Suppressor macrophage treated with lipopolysaccharide for 4 hours (primary cell): ENCODE measurements at places on chromosomes 6 and 20.
A peak's percentile ranks its signal among the peaks of the same experiment; 100 is the strongest.

DNA sequence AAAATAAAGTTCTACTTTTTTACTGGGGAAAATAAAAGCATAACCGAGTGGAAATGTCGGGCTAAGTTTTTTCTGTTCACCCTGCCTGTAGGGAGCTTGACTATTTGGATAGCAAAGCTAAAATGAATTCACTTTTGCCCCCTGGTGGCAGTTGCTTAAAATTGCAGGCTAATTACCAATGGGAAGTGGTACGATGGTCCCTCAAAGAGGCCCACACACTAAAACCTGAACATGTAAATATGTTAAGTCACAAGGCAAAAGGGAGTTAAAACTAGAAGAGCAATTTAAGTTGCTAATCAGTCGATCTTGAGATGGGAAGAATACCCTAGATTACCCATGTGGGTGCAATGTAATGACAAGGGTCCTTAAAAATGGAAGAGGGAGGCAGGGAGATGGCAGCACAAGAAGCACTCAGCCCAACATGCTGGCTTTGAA, 916 bp upstream of the SUN5 start:
- peak; percentile 65 for DNase-seq

DNA sequence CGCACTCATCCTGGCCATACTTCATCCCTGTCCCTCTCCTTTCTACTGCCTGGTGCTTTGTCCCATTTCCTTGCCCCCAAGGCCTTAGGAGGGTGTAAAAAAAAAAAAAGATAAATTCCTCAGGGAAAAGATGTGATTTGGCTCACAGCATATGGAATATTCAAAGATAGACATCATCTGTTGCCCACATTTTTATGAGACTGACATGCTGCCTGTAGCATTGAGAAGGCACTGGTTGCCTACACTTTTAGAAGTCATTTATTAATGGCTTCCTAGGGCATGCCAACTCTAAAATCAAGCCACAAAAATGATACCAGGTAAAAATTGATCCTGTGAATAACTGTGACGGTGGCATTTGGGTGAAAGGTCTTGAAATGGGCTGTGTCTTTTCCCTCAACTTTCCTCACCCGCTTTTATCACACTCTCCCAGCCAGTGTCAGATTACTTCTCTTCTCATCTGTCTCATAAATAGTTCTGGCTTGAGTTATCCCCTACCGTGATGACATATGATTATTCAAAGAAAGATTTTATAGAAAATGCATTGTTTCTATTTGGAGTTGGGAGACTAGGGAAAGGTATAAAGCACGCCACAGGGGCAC, 139.4 kb downstream of the CARMIL1 start:
- no peak for DNase-seq

DNA sequence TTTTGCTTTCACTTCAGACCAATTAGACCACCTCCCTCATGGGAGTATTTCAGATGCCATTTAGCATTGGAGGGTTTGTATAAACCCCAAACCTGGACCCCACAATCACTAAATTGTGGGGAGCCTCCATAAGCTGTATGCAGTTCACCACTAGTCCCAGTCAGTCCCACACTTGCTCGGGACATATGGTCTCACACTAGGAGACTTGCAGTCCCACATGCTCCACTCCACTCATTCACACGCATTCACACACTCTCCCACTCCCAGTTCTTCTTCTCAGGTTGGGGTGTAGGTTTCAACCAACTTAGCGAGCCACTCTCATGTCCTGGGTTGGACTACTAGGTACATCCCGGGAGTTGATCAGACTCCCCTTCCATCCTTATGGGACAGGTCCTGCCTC, 84.5 kb upstream of the GPR6 start:
- peak; percentile 43 for DNase-seq

DNA sequence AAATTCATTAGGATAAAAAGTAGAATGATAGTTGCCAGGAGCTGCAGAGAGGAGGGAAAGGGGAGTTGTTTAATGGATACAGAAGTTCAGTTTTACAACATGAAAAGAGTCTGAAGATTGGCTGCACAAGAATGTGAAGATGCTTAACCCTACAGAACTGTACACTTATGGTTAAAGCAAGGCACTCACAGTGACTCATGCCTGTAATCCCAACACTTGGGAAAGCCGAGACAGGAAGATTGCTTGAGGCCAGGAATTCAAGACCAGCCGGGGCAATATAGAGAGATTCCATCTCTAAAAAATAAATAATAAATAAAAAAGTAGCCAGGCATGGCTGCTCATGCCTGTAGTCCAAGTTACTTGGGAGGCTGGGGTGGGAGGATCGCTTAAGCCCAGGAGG, 174.0 kb downstream of the TASP1 start:
- no peak for DNase-seq

- no peak for DNase-seq
Measured at GRCh38 chr20:49356676-49357075, 78.8 kb upstream of the ZNFX1 start.

- no peak for DNase-seq
Measured at GRCh38 chr20:1435337-1435699, 31.3 kb downstream of the NSFL1C start.

DNA sequence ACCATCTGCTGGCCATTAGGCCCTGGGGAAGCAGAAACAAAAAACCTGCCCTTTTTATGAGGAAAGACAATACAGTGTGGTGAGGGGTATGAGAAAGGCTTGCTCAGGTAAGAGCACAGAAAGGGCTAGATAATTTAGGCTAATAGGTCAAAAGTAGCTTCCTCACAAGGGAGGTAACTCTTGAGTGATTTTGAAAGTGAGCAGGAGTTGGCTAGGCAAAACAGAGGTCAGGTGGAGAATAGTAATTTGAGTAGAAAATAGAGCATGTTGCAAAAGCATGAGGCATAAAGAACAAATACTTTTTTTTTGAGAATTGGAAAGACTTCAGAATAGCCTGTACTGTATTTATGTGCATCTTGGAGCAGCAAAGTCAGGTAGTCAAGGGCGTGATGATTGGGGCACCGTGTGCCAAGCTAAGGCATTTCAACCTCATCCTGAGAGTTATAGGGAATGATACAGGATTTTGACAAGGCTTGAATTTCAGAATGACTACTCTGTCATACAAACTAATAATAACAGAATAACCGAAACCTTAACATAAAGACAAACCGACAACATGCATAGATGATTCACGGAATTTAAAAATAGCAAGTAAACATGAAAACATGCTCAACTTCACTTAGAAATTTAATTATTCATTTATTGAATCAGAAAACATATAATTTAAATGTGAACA, 123.0 kb upstream of the ENPP5 start:
- no peak for DNase-seq

DNA sequence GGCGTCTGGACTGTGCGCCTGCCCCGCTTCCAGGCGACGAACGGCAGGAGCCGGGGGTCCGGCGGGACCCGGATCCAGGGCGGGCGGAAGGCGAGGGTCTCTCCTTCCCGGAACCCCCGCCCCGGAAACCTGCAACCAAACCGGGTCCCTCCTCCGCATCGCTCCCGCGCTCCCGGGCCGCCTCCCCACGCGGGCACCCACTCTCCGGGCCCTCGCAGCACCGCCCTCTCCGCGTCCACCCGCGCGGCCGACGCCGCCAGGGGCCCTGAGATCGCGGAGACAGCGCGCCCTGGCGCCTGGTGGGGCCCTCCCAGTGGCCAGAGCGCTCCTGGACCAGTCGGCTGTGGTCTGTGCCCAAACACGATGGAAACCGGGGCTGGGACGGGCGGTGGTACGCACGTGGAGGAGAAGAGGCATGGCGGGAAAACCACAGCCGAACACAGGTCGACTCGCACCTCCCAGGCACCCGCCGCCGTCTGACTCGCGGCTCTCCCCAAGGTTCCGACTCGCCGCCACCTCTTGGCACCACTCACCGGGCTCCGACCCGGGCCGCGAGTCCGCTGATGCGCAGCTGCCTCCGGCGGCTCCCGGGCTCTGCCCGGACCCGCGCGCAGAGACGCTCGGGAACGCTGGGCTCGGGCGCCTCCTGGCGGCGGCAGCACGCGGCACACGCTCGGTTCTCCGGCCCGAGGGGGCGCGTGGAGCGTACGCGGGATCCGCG, 7.9 kb downstream of the NKX2-2 start:
- DNase-seq = peak; percentile 71

- DNase-seq = no peak
Measured at GRCh38 chr20:48359692-48360341, 468.0 kb downstream of the PREX1 start.

GRCh38 chr6:127833336-127833735, 67.5 kb downstream of the THEMIS start:
- no peak for DNase-seq

- no peak for DNase-seq
Measured at GRCh38 chr6:152248980-152249379, 388.2 kb downstream of the SYNE1 start.

- DNase-seq = no peak
Measured at GRCh38 chr6:88561954-88562315, 395.8 kb upstream of the CNR1 start.

DNA sequence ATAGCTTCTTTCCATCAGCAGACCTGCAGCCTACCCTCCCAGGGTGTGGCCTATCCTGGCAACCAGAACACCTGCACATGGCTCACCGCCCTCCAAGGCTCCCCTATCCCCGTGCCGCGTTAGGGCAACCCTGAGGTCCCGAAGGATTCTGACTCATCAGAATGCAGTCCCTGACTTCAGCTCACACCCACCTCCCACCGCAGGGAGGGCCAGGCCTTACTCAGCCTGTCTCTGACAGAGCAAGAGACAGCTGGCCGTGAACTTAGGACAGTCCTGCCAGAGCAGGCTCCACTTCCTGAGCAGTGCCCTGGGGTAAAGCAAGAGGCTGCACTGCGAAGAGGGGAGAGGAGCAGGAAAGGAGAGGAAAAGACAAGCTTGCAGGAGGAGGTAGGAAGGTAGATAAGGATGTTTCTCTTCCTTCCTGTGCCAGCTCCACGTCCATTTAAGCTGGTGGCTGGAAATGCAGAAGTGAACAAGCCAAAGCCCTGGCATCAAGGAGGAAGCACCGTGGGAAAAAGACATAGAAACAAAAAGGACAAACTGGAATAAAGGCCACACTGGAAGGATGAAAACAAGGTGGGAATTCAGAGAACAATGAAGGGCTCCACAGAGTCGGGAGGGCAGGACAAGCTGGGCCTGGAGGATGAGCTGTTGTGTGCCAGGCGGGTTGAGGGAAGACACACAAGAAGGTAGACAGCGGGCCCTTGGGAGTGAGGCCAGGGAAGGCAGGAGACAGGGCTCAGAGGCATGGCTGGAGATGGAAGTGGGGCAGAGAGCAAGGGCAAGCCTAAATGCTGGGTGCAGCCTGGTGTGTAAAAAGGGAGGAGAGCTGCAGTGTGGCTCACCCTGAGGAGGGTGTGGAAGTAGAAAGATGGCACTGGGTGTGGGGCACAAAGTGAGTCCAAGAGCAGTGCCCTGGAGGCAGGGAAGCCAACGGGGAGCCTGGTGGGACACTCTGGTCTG, 102.7 kb downstream of the SLC23A2 start:
- DNase-seq = peak; percentile 29

DNA sequence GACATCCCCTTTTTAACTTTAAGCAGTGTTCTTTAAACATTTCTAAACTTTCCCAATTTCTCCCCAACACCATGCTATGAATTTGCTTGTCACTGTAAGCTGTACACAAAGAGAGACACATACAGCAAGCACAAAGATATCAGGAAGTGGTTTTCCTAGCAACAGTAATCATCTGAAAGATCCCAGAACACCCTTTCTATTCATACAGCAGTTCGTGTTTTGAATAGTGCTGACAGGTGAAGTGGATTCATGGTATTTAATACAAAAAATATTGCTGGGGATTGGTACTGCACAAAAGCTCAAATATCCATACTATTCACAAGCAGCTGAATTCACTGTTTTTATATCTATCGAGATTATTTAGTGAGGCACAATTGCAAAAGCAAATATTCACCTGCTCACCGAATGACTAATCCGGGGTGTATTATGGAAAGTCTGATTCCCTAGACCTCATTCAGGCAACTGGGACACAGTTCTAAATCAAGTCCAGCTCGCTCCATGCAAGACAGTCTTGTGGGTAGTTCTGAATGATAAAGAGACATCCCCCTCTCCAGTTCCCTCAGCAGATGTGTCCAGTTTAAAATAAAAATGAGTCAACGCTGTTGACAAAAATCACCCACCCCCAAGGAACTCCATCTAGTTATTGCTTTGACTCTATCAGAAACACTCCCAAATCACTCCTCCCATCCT, 107.1 kb upstream of the TSHZ2 start:
- no peak for DNase-seq

GRCh38 chr6:101936516-101936915, 543.0 kb downstream of the GRIK2 start:
- DNase-seq = no peak

DNA sequence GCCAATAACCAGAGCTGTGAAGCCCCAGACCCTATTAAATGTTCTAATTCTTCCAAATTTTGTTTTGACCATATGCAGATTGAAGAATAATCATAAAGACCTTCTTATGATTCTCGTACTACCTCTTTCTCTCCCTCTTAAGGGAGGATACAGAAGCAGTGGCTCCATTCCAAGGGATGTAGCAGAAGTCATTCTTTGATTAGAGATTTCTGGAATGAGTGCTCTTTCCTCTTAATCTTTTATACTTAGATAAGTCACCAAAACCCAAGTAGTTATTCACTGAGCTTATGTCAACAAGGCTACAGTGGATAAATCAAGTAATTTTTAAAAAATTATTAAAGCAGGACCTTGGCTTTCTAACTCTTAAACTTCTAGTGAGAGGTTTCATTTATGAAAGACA, 266.0 kb upstream of the STXBP5 start:
- no peak for DNase-seq

GRCh38 chr6:4220558-4220957, 85.2 kb upstream of the ECI2 start:
- DNase-seq = no peak

GRCh38 chr6:122405417-122405816, 6.0 kb downstream of the HSF2 start:
- no peak for DNase-seq

- peak; percentile 13 for DNase-seq
Measured at GRCh38 chr20:33211817-33212424, 5.2 kb upstream of the BPIFA3 start.

DNA sequence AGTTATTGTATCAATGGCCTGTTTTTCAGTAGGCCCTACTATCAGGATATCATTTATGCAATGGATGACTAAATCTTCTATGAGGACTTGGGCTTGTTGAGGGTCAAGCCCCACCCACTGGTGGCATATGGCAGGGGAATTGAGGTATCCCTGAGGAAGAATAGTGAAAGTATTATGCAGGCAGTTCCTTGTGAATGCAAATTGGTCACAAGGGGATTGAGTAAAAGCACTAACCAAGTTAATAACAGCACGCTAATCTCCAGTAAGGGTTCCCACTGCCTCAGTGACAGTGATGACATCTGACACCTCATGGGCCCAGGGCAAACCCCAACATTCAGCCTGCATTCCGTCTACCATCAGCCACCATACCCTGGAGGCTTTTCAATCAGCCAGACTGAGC, 14.9 kb downstream of the BPIFA1 start:
- DNase-seq = no peak

- DNase-seq = no peak
Measured at GRCh38 chr20:59151820-59152219, 11.8 kb upstream of the ZNF831 start.
